ENCODE measurements at places on chromosomes 12 and 14.

DNA sequence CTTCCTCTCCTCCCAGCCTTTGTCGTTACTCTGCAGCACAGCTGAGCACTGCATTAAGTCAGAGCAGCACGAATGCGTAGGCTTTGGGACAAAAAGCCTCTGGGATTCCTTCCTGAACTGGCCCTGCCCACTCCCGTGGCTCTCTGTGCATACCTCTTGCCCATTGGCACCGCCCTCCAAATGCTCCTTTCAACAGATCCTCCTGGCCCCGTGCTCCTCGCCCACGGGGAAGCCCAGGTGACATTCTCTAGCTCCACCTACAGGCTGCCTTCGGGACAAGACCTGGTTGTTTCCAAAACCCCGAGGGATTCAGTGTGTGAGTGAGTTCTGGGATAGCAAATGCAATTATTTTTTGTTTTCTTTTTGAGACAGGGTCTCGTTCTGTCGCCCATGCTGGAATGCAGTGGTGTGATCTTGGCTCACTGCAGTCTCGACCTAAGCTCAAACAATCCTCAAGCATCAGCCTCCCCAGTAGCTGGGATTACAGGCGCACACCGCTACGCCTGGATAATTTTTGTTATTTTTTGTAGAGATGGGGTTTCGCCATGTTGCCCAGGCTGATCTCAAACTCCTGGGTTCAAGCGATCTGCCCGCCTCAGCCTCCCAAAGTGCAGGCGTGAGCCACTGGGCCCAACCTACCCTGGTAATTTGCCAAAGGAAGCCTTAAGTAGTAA is 17.9 kb upstream of the TDRD9 start:
- peaks cover 25% of the 10 kb centered on the region for H3K36me3 ChIP-seq
- no peaks in the 10 kb centered on the region for H3K4me1 ChIP-seq
- H3K4me3 ChIP-seq = peak overlapping the region; percentile 24
- H3K27me3 ChIP-seq = no peaks in the 10 kb centered on the region
- no peak overlapping the region for H3K27ac ChIP-seq
- peak; percentile 36 for DNase-seq

DNA sequence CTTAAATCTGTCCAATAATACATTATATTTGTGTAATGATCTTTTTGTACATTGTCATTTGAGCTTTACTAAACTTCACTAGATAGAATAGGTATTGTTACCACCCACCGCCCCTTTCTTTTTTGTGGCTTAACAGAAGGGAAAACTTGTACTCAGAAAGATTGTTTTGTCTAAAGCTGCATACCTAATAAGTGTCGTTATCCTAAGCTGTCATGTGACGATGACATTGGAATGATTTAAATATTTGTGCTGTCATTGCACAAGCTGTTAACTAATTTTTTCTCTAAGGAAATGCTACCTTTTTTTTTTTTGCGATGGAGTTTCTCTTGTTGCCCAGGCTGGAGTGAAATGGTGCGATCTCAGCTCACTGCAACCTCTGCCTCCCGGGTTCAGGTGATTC is 3.6 kb downstream of the DIP2B start:
- DNase-seq = no peak
- H3K27ac ChIP-seq = no peak overlapping the region
- no peak overlapping the region for H3K4me3 ChIP-seq
- peaks cover 22% of the 10 kb centered on the region for H3K4me1 ChIP-seq
- H3K27me3 ChIP-seq = no peaks in the 10 kb centered on the region

- H3K27me3 ChIP-seq = no peaks in the 10 kb centered on the region
- H3K4me3 ChIP-seq = no peak overlapping the region
- no peak overlapping the region for H3K27ac ChIP-seq
- H3K36me3 ChIP-seq = no peaks in the 10 kb centered on the region
- no peak for DNase-seq
- no peaks in the 10 kb centered on the region for H3K4me1 ChIP-seq
Observed at GRCh38 chr12:98438656-98439230, 76.6 kb upstream of the TMPO start.

- no peaks in the 10 kb centered on the region for H3K36me3 ChIP-seq
- H3K27ac ChIP-seq = no peak overlapping the region
- H3K4me3 ChIP-seq = no peak overlapping the region
- H3K27me3 ChIP-seq = no peaks in the 10 kb centered on the region
Observed at GRCh38 chr12:39037115-39037514, 131.7 kb upstream of the CPNE8 start.

DNA sequence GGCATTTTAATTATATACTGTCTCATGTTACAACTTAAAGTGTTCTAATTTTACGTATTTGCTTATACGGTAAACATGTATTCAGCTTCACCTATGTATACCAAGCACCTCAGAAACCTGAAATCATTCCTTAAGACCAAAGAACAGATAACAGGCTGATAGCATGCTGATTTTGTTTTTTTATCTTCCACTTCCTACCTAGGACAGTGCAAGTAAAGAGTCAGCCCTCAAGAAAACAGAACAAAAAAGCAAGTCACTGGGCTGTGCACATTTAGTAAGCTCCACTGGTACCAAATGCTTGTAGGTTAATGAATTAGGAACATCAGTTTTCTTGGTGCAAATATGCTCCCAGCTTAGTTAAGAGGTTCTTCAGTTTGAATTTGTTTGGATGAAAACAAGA is 611.3 kb downstream of the VRK1 start:
- DNase-seq = no peak
- H3K27ac ChIP-seq = no peak overlapping the region
- H3K4me1 ChIP-seq = no peaks in the 10 kb centered on the region
- H3K36me3 ChIP-seq = no peaks in the 10 kb centered on the region
- no peaks in the 10 kb centered on the region for H3K27me3 ChIP-seq
